ENCODE measurements at places on chromosomes 13 and 19.

- no peak for DNase-seq
These were observed 11.2 kb upstream of the RAB20 start for GRCh38 chr13:110572778-110573118.

- no peak for DNase-seq
These were observed 139.2 kb downstream of the RXFP2 start for GRCh38 chr13:31878495-31878894.

- no peak for DNase-seq
These were observed 75.9 kb downstream of the ZIC5 start for GRCh38 chr13:99895444-99896368.

DNA sequence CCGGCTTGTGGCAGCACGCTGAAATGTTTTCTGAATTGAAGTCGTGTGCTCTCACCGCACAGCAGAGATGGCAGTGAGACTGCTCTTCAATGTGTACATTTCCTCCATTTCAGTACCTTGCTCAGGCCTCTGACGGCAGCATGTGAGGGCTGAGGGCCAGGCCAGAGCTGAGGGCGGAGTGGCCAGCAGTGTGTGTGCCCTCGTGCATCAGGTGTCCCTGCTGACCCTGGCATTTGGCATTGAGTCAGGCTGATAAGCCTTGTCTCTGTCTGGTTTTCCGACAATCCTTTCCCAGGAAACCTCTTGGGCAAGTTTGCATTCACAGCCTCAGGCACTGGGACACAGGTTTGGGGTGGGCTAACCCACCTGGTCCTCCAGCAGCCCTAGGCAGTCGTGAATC is 62.3 kb downstream of the EFNB2 start:
- DNase-seq: peak; percentile 71

DNA sequence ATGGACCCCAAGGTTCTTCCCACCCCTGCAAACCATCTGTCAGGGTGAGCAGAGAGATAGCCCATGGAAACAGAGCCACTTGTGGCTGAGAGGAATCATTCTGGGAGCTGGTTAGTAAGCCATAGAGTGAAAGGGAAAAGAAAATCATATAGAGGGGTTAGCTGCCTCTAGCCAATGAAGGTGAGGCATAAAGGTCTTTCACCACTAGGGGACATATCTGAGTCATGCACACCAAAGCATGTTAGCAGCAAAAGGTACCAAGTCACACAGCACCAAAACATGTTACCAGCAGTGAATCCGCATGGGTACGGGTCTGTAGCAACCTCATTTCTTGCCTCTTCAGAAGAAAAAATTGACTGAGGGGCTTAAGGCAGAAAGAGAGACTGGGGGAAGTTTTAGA is 76.7 kb upstream of the ZNF43 start:
- DNase-seq: no peak

GRCh38 chr19:5108123-5108596 is 139.2 kb downstream of the KDM4B start:
- no peak for DNase-seq

DNA sequence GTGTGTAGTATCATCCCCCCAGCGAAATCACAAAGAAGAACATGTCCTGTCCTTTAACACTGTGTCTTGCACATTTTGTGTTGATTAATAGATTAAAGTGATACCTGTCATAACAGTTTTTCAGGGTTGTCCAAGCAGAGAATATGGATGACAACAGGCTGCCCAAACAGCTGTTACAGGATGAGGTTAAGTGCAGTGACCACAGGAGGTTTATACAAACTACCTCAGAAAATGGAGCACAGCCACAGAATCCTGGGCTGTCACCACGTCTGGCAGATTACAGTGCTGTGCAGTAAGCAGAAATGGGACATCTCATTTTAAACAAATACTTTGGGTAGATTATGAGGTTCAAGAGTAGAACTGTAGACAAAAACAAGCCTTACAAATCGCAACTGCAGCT is 575.6 kb downstream of the DCT start:
- DNase-seq: no peak

GRCh38 chr13:33590936-33591335 is 227.0 kb upstream of the RFC3 start:
- DNase-seq: no peak

DNA sequence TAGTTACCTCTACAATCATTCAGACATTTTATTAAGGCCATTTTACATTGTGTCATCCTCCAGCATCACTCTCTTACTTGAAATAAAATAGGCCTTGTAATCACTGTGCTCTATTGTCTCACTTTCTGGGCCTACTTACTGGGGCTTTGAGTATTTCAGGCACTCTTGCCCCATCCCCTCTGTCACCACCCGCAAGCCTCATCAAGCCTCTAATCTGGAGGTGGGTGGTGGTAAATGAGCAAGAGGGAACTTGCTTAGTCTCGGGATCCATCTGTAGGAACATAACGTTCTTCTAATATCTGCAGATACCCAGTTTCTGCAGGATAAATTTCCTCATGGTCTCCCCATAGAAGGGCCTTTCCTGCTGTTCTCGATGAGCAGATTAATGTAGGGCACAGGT is 19.4 kb upstream of the GPR18 start:
- DNase-seq: no peak

- DNase-seq: peak; percentile 54
These were observed 6.0 kb upstream of the FFAR2 start for GRCh38 chr19:35442091-35442490.

DNA sequence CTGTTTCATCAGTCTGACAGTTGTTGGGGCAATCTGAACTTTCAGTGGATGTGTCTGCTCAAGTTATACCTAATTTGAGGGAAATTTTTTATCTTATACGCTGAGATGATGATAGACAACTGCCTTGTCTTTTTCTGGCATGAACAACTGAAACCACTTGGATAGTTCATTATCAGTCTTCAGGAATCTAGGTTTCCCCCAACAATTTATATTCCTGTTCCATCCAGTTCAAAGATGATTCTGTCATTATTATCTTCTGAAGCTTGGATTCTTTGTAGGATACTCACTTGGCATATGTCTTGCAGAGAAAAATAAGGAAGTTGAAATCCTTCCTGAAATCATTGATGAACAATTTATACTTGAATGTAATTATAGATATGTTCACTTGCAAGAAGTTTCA is 193.7 kb downstream of the LMO7 start:
- DNase-seq: no peak

GRCh38 chr19:32471811-32472210 is 66.2 kb downstream of the DPY19L3 start:
- no peak for DNase-seq

GRCh38 chr13:78604782-78605611 is 1.6 kb upstream of the POU4F1 start:
- no peak for DNase-seq

DNA sequence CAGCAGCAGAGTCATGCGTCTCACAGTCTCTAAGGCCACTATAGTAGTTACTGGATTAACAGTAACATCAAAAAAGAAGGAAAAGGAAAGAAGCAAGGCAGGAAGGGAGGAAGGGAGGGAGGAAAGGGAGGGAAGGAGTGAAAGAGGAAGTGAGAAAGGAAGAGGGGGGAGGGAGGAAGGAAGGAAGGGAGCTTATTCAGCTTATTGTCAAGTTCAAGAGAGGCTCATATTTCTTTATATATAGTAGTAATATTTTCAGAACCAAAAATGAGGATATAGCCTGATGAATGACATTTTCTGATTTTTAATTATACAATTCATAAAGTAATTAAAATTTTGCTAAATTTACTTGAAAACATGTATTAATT is 17.7 kb upstream of the RUBCNL start:
- no peak for DNase-seq

DNA sequence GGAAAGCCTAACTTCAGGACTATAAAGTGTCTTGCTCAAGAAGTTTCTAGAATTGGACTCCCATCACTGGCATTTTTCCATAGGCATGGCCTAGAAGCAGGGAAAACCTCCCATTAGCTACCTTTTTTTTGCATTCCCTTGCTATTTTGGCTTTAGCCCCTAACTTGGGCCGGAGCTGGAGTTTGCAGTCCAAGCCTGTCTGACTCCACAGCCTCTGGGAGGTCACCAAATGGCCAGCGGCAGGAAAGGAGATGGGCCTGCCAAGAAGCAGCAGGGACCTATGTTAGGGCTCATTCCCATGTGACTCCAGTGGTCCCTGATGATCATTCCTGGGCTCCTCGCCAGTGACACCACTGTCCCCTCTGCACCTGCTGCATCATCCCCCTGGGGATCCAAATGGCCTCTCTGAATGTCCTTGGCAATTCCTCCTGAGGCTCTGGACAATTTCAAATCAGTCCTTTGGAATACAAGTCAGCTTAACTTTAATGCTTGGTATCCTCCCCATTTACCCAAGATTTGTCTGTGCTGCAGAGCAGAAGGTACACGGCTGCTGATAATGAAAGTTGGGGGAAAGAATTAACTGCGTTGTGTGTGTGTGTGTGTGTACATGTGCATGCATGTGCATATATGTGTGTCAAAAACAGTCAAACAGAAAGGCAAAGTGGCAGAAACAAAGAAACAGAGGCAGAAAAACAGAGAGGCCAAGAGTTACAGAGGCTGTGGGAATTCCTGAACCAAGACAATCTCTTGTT is 69.8 kb upstream of the SERP2 start:
- DNase-seq: peak; percentile 81

- DNase-seq: no peak
These were observed 260.9 kb downstream of the MTUS2 start for GRCh38 chr13:29081036-29081435.

- no peak for DNase-seq
These were observed 554.6 kb downstream of the RFC3 start for GRCh38 chr13:34372581-34372980.

GRCh38 chr13:114222461-114222968 is 12.2 kb upstream of the CDC16 start:
- peak; percentile 43 for DNase-seq

- peak; percentile 92 for DNase-seq
These were observed 4.3 kb downstream of the BBC3 start for GRCh38 chr19:47226426-47227351.

GRCh38 chr13:103291798-103292572 is 225.8 kb upstream of the SLC10A2 start:
- DNase-seq: no peak

GRCh38 chr19:8666814-8667405 is 31.7 kb downstream of the ACTL9 start:
- no peak for DNase-seq

DNA sequence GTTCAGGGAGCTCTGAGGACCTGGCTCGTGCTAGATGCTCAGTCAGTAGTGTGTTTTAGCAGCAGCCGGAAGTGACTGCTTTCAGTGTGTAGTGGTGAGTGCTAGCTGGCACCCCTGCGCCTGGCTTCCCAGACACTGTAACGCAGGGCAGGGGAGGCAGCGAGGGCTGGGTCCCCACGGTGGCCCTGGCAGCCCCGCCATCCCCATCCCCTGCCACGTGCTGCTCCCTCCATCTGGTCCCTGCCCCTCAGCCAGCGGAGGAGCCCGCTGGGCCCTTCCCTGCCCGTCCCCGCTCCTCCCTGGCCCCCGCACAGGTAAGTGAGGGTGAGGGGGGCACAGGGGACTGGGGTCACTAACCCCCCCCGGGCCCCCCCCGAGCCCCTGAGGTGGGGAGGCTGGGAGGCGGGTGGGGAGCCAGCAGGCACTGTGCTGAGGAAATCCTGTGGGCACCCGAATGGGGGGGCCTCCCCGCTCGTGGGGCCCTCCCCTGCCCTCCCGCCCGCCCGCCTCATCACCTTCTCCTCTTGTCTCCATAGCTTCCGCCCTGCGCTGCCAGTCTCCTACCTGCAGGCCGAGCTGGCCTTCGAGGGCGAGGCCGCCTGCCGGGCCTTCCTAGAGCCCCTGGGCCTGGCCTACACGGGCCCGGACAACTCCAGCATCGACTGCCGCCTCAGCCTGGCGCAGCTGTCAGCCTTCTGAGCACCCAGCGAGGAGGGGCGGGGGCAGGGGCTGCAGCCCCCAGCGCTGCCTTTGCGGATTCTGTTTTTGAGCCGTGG is 3.2 kb downstream of the LENG9 start:
- no peak for DNase-seq

DNA sequence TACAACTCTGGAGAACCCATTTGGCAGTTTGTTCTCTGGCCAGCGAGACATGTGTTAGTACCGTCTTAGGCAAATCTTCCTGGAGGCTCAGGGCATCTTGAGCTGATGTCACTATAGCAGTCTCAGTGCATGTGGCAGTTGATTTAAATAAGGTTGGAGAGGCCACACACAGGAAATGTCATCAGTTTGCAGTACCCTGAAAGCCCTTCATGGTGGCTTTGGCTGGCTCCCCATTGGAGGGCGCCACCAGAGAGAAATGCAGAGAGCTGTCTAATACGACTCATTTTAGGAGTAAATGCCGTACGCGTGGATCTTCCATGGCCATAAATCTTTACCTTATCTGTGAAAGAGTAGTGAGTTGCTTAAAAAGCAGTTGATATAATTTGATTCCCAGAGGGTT is 163.1 kb downstream of the STK24 start:
- no peak for DNase-seq

GRCh38 chr13:36981156-36981743 is 17.9 kb downstream of the ALG5 start:
- no peak for DNase-seq

DNA sequence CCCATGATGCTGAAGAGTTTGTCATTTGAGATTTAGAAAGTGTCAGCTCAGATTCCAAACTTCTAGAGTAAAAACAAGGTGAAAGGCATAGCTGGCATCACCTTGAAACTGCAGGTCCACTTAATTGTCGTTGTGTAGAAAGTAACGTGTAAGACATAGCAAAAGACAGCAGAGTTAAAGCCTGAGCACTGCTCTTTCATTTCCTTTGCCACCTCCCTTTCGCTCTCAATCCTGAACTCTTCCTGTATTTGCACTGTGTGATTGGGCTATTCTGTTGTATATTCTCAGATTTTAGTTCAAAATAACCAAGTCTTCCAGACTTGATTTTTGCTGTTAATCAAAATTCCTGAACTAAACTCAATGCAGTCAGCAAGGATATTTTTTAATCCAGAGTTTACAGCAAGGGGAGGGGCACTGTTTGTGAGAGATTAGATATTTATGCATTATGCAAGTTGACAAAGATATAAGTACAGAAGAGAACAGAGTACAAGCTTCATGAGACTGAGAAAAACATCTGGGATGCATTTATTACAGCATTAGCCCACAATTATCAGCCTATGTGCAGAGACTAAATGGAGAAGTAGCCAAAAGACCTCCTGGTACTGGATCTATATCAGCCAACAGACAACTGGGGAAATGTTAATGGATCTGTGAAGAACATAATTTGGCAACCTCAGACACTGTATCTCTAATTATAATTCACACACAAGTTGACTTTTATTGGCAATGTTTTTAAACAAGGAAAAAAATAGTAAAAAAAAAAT is 328.6 kb downstream of the SUCLA2 start:
- no peak for DNase-seq

GRCh38 chr19:48363500-48363809 is 285 bp downstream of the TMEM143 start:
- DNase-seq: no peak

GRCh38 chr13:27923794-27924528 is 4.2 kb downstream of the PDX1 start:
- DNase-seq: no peak

GRCh38 chr13:48731001-48731658 is 77.4 kb downstream of the CYSLTR2 start:
- no peak for DNase-seq

GRCh38 chr19:23762884-23763711 is 4.4 kb upstream of the ZNF681 start:
- DNase-seq: peak; percentile 92

- DNase-seq: no peak
These were observed 6.0 kb downstream of the ZNF614 start for GRCh38 chr19:52022193-52022592.

All from left ventricle myocardium superior (tissue), 1 donor.